ENCODE measurements at places on chromosomes 4 and X.

GRCh38 chr4:149247164-149247563, 568.5 kb downstream of the IQCM start:
- DNase-seq, result no peak

DNA sequence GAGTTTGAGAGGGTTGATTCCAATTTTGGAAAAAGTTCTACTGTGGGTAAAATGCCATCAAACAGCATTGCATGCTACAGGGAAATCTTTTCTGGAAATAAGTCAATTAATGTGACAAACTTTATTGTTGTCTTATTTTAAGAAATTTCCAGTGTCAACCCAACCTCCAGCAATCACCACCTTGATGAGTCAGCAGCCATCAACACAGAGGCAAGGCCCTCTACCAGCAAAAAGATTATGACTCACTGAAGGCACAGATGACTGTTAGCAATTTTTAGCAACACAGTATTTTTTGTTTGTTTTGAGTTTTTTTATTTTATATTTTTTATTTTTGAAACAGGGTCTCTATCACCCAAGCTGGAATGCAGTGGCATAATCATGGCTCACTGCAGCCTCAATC, 165.4 kb upstream of the C1QTNF7 start:
- DNase-seq, result no peak

GRCh38 chr4:41205130-41205529, 9.2 kb downstream of the APBB2 start:
- DNase-seq, result no peak

DNA sequence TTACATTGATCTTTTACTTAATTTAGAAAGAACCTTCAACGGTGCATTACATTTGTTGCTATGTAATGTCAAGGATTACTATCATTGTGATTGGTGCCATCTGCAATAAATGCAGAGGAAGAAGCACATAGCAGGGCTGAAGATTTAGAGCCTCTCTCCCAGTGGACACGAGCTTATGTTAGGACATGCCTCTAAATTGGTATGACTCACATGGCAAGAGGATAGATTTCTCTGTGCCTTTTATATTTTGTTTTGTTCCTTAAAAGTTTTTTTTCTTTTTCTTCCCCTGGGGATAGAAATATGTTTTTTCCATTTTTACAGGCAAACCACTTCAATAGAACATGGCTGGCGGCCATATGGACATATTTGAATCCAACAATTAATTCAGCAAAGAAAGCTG, 205.0 kb upstream of the HAND2 start:
- no peak for DNase-seq

DNA sequence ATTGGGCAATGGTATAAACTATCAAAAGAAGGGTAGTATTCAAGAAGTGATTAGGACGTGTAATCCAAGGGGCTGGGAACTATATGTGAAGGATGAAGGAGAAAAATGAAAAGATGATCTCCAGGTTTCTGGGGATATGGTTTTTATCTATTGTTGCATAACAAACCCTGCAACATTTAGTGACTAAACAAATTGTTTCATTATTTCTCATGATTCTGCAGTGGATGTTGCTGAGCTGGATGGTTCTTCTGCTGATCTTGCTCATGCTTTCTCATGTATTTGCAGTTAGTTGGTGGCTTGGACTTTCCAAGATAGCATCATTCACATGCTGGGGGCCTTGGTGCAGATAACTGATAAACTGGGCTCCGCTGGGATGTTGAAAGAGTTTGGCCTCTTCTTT, 29.1 kb downstream of the PHOX2B start:
- no peak for DNase-seq

DNA sequence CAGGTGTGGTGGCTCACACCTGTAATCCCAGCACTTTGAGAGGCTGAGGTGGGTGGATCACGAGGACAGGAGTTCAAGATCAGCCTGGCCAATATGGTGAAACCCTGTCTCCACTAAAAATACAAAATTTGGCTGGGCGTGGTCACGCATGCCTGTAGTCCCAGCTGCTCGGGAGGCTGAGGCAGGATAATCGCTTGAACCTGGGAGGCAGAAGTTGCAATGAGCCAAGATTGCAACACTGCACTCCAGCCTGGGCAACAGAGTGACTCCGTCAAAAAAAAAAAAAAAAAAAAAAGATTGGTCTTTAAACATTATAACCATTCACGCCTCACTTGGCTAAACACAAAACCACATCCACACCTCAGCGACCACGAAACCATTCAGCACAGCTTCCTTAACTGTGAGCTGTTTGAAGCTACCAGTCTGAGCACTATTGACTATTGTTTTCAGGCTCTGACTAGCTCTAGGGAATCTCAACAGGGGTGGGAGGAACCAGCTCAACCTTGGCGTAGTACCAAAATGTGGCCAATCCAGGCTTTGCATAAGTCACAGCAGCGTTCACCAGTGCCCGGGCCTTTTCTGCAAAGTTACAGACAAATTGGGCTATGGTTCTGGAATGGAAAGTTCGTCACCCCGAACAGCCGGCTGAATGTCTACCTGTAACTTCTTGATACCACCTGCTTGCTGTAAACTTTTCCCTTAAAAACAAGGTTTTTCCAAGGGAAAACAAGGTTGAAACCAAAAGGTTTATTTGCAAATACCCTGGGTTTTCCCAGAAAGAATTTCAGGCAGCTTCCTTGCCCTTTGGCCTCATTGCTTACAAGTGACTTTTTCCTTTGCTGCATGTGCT, 73.6 kb upstream of the DHX15 start:
- DNase-seq, result peak; percentile 42

DNA sequence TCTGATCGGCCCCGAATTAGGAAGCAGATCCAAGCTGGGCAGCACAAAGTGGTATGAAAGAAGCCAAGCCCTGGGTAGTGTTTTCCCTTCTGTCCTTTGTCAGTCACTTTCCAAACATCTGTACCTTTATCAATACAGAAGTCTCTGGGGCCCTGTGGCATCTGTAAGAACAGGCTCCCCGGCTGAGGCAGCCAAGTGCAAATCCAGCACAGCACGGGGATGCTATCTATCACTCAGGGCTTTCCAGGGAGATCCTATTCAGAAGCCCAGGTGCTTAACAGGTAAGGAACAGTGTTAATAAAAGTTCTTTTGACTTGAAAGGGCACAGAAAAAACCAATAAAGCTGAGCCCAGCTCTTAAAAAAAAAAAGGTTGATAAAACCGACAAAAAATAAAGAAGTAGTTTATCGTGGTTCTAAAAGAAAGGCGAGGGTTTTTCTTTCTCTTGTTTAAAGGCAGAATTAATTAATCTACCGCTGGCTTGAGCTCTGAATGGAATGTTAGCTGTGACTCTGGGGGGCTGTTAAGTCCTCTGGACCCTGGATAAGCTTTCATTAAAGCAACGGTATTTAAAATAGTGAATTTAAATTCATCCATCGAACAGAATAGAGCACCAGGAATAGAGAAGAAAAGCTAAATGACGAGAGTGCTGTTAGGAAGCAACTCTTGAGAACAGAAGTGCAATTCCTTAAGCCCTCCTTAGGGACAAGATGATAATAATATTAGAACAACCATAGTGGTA, 119.1 kb upstream of the GATB start:
- DNase-seq, result no peak

DNA sequence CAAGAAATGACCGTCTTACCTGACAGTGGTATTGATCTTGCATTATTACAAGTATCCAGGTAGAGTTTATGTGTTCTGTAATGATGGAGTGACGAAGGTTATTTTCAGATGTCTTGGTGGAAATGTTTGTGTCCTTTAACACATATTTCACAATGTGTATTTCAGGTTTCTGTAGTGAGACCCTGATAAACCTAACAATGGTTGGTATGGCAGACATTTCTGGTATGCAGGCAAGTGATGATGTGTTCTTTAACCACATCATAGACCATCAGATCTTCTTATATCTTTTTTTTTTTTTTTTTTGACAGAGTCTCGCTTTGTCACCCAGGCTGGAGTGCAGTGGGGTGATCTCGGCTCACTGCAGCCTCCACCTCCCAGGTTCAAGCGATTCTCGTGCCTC, 14.6 kb upstream of the ATXN3L start:
- no peak for DNase-seq

- no peak for DNase-seq
Measured at GRCh38 chr4:153535772-153536513, 69.8 kb downstream of the TMEM131L start.

- no peak for DNase-seq
Measured at GRCh38 chr4:4775493-4776004, 83.9 kb upstream of the MSX1 start.

DNA sequence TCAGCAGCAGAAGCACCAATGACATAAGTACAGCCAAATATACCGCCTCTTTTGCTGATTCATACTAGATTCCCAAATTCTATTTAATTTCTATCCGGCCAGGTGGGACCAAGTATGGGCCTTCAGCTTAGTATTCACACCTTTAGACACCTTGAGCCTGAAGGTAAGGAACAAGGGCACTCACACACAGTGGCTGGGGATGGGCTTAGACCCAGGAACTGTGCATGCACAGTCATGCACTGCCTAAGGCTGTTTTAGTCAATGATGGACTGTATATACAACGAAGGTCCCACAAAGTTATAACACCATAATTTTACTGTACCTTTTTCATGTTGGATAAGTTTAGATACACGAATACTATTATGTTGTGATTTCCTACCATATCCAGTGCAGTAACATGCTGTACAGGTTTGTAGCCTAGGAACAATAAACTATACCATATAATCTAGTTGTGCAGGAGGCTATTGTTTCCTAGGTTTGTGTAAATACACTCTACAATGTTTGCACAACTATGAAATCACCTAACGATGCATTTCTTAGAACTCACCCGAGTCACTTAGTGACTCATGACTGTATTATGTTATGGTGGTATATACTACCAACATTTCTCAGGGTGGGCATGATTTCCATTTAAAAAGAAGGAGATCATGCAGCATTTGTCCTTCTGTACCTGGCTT, 9.7 kb upstream of the CLNK start:
- DNase-seq, result no peak

- no peak for DNase-seq
Measured at GRCh38 chr4:68630371-68630770, 40.1 kb downstream of the UGT2B15 start.

DNA sequence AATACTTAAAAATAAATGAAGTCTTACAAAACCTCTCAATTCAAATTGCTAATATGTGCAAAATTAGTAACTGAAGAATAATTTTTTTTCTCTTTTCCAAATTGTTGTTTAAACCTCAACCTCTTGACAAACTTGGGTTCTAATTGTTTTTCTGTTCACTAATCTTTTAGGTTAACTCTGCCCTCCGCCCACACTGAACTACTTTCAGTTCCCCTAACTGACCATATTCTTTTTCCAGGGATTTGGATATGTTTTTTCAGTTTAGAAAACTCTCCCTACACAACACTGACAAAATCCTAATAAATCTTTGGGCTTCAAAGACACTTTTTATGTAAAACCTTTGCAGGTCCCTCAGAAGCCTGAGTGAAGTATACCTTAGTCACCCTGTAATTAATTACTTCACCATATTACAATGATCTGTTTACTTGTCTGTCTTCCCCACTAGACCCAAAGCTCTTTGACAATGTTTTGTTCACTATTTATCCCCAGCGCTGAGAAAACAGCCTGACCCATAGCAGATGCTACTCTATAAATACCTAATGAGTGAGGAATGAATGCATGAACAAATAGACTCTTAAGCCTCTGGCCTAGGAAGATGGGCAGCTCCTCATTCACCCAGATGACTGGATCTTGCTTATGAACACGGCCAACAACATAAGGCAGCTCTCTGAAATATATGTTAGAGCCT, 134.9 kb downstream of the MAML3 start:
- DNase-seq, result no peak

All from T-helper 2 cell (primary cell).